Foreskin melanocyte (primary cell): ENCODE measurements at places on chromosomes 3 and 15.

- DNase-seq: no peak
Measured at GRCh38 chr15:89783861-89784685, 7.9 kb downstream of the MESP2 start.

DNA sequence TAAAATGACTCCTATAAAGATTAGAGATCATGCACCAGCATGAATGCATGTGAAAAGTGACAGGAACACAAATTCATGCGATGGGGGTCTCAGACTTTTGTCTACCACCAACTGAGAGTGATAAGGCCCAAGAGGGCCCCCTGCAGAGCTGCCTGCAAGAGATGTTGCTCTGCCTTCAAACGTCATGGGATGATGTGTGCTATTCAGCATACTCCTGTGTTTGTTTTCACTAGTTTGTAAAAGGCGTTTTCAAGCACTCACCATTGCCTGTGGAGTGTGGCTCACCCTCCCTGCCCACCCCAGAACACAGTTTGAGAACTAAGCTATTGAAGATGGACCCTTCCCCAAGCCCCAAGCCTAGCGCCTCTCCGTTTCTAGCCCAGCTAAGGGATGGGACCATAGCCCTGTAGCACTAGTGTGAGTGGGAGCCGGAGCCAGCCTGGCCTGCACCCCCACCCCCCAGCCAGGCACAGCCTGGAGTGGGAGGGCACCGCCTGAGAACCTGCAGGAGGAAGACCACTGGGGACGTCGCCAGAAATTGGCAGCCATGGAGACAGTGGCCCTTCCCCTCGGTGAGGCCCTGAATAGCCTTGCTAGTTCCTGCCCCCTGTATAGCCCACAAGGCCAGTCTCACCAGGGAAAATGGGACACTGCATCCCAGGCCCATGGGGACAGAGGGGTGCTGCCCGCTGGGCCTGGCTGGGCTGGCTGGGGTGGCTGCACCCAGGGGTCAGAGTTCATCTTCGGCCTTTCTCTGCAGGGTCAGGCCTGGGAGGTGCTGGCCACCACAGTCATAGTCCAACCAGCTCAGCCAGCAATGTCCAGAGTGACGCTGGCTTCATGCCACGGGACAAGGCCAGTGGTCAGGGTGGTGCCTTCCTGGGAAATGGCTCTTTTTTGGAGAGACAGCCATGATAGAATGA, 22.6 kb upstream of the KLF13 start:
- no peak for DNase-seq

GRCh38 chr15:96108405-96108804, 222.1 kb upstream of the NR2F2 start:
- no peak for DNase-seq

GRCh38 chr15:48984811-48985352, 21.2 kb upstream of the SHC4 start:
- DNase-seq: no peak

DNA sequence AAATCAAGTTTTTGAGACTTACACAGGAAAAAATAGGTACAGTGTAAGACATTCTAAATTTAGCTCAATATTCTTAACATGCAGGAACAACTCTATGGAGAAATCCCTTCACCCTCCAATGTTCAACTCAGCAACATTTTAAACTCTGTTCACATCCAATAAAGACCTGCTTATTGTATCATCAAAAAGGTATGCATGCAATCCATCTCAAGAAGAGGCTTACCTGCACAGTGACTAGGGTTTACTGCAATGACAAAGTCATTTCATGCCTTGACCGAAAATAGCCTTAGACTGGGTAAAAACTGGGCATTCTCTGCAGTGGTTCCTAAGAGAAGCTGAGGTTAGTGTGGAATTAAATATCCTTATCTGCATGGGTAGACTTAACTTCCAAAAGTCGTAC, 80.5 kb downstream of the MAGI1 start:
- DNase-seq: no peak

DNA sequence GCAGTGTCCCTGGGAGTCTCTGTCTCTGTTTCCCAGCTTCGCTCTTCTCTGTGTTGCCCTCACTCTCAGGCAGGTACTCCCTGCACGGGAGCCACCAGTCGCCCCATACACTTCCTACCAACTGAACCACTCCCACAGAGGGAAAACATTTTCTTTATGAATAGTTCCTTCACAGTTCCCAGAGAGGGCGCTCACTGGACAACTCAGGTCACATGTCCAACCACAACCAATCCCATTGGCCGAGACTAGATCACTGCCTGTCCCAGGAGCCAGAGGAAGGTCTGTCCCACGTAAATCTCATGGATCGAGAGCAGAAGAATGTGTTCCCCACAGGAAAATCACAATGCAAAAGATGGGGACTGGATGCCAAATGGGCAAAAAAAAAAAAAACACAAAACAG, 26.1 kb downstream of the GRK7 start:
- DNase-seq: no peak

GRCh38 chr3:146558781-146559180, 14.4 kb upstream of the PLSCR1 start:
- DNase-seq: no peak

- no peak for DNase-seq
Measured at GRCh38 chr3:139909811-139910210, 25.2 kb upstream of the CLSTN2 start.

- no peak for DNase-seq
Measured at GRCh38 chr3:45486136-45486535, 97.8 kb downstream of the LARS2 start.

DNA sequence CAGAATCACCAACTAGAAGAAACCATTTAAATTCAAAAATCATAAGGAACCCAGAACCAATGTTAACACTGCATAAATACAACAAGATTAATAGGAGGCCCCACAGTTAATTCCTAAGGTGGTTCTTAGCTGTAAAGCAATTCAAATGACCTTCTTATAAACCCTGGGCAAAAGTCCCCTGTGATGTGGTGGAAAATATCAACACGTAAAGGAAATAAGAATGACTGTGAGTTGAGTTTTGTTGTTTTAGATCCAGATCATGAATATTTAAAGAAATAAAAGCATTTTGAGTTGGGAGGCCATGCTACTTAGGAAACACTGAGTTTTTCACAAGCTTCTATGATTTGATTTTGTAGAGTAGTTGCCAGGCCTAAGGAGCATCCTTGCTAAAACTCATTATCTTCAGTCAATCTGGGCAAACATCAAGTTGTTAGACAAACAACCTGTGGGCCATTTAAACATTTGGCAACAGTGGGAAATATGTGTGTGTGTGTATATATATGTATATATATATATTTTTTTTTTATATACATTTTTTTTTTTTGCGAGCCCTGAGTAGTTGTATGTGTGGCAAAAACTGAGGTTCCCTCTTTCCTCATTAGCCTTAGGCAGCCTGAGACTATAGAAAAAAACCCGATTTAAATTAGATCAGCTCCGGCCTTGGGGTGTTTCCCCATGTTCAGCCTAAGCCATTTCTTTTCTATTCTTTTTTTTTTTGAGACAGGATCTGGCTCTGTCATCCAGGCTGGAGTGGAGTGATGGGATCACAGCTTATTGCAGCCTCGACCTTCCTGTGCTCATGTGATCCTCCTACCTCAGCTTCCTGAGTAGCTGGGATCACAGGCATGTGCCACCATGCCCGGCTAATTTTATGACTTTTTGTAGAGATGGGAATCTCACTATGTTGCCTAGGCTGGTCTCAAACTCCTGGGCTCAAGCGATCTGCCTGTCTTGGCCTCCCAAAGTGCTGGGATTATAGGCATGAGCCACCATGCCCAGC, 8.0 kb upstream of the PXK start:
- no peak for DNase-seq

- no peak for DNase-seq
Measured at GRCh38 chr15:69881302-69881670, 216.4 kb downstream of the TLE3 start.

GRCh38 chr3:133119176-133119575, 81.0 kb downstream of the TMEM108 start:
- peak; percentile 77 for DNase-seq

GRCh38 chr3:3503411-3503810, 295.8 kb upstream of the LRRN1 start:
- DNase-seq: no peak

- peak; percentile 57 for DNase-seq
Measured at GRCh38 chr3:129650256-129650872, 43.9 kb upstream of the PLXND1 start.

- no peak for DNase-seq
Measured at GRCh38 chr3:61914276-61914675, 352.9 kb downstream of the PTPRG start.

- DNase-seq: no peak
Measured at GRCh38 chr3:50405249-50405648, 45.9 kb upstream of the TMEM115 start.

GRCh38 chr3:94064243-94064860, 1.5 kb downstream of the NSUN3 start:
- DNase-seq: no peak

DNA sequence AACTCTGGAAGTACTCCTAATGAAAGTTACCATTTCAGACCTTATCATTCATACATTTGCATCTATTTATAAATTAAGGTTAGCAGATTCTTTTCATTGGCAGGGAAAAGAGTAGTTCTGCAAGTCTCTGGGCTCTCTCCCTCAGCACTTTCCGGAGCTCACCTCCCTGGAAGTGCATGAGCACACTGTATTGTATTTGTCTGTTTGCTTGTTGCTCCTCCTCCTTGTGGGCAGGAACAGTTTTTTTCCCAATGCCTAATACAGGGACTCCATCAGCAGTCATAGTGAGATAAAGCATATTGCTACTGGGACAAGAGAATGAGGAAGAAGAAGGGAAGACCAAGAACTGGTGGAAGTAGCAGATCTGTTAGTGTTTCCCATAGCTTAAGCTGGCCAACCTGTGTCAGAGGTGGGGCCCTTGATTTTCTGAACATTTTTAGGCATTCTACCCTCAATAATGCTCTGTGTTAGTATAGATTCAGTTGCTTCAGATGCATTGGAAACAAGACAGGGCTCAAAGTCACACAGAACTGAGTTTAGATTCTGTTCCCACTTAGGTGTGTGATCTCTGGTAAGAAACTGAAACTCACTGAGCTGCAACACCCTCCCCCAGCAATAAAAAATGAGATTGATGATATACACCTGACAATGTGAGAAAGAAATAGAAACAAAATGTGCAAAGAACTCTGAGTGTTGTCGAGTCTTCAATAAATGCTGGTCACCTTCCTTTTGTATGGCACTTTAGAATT, 407.8 kb downstream of the TUSC7 start:
- no peak for DNase-seq

- DNase-seq: no peak
Measured at GRCh38 chr15:42104095-42104891, 9.9 kb upstream of the PLA2G4D start.

DNA sequence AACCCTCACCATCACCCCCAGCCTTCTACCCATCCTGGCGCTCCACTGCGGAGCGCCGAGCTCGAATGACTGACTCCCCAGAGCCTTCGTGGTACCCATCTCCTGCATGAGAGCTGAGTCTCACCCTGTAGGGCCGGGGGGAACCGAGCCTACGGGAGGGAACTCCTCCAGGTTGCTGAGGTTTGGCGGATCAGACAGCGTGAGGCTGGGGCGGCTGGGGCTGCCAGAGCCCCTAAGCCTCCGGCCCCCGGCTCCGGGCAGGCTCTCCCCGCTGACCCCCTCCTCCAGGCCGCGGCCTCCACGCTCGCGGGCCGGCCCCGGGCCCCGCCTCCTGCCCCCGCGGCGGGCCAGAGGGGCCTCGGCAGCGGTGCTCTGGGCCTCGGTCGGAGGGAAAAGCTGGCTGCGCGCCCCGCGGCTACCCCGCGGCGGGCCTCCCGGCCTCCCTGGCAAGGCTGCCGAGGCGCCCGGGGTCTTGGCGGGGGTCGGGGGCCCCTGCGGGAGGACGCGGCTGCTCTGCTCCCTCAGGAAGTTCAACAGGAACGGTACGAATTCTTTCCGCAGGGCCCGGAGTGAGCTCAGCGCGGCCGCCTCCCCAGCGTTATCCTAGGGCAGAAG, 643 bp downstream of the CDAN1 start:
- no peak for DNase-seq

DNA sequence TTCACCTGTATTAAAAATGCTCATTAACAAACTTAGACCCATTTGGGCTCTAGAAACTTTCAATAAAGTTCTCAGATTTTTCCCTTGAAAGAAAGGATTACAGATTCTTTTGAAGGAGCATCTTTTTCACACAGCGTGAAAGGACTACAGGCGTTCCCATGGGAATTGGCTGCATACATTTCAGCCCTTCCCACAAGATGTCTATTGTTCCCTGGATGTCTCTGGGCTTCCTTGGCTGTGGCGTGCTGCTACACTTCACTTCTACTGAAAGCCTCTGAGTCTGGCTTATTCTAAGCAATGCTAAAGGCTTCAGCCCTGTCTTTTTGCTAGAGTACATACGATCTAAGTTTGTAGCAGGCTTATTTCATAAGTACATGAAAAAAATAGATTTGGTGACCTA, 1.4 kb downstream of the VEPH1 start:
- peak; percentile 57 for DNase-seq

DNA sequence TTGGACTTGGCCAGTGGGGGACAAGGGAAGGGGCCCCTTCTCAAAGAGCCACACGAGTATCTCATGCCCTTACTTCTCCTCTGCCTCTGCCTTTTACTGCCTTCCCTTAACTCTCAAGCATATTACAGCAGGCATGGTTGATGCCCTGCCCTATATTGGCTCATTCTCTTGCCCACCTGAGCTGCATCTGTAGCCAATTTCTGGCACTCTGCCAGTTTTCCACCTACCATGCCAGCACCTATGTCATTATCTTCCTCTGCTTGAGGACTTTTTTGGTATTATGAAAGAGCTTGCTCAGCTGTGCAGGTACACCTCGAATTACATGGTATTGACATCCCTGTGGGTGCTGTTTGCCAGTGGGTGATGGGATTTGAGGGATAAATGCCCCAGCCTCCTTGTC, 181.8 kb downstream of the OXSM start:
- DNase-seq: no peak
